Central memory CD4-positive, alpha-beta T cell (primary cell): ENCODE measurements at places on chromosomes 3 and 15.

GRCh38 chr3:172836390-172836997, 86.0 kb downstream of the ECT2 start:
- DNase-seq = no peak

GRCh38 chr3:141528800-141529199, 42.0 kb downstream of the RASA2 start:
- no peak for DNase-seq

- no peak for DNase-seq
These were observed 41.1 kb upstream of the SLC6A1 start for GRCh38 chr3:10951295-10951926.

DNA sequence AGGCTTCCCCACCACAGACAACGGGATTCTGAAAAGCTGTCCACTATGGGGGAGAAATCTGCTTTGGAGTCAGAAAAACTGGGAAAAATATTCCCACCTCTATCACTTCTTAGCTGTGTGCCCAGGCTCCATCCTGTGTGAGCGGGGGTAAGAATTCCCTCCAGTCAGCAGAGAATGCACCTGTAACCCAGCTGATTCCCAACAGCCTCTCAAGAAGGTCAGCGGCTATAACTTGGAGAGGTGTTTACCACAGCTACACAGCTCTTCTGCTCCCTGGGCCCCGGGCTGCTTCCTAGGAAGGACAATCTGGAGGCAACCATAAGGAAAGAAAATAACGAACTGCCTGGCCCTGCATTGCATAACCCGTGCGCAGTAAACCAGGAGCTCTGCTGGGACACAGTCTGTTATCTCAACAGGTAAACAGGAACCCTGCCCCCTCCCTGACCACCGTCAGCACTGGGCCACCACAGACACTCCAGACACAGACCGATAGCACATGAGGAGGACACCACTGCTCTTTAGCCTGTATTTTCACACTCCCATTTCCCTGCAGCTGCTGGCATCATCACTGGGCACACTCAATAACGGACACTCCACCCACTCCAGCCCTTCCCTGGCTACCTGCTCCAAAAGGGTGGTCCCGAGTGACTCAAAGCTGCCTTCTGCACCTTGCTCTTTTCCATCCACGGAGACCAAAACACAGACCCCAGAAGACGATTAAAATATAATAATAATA, 2.1 kb downstream of the RAB43 start:
- no peak for DNase-seq

GRCh38 chr15:49870472-49870871, 248.6 kb downstream of the ATP8B4 start:
- DNase-seq = no peak

- DNase-seq = no peak
These were observed 355.5 kb upstream of the SUCLG2 start for GRCh38 chr3:68009900-68010299.

GRCh38 chr15:41562784-41563198, 3.8 kb downstream of the TYRO3 start:
- no peak for DNase-seq
